ENCODE measurements at places on chromosomes 3 and 15. TPM values are rescaled to one million over a fixed set of nuclear protein-coding genes. Genes with fewer than 3 reads are reported as not detected.

GRCh38 chr3:197908957-197909701 lies 40.9 kb upstream of the RPL35A start:
- no peak for DNase-seq

Gene CHRM5
- total RNA-seq = not detected

DNA sequence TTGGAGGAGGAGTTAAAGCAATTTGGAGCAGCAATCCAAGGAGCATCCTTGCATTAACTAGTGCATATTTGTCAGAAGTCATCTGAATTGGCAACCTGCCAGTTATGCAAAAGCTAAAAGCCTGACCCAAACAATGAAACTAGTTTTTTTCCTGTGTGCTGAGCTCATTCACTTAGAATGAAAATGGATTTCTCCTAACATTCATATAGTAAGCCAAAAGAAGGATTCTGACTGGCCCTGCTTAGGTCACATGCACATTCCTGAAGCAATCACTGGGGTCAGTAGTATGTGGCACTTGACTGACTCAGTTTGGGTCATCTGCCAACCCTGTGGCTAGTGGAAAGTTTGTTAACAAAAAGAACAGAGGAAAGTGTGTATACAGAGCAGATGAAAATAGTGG lies 30.5 kb downstream of the OXSM start:
- DNase-seq = no peak

- DNase-seq = no peak
These were observed 6.7 kb downstream of the P2RY12 start for GRCh38 chr3:151377768-151378385.

Gene PSTPIP1
- total RNA-seq = 14.1 TPM

- DNase-seq = no peak
These were observed 9.7 kb upstream of the GNB5 start for GRCh38 chr15:52200831-52201365.

Gene ANKUB1
- total RNA-seq = not detected
